Upper lobe of right lung (tissue), 1 donor: ENCODE measurements at places on chromosomes 7 and 10.
A peak's percentile ranks its signal among the peaks of the same experiment; 100 is the strongest.

DNA sequence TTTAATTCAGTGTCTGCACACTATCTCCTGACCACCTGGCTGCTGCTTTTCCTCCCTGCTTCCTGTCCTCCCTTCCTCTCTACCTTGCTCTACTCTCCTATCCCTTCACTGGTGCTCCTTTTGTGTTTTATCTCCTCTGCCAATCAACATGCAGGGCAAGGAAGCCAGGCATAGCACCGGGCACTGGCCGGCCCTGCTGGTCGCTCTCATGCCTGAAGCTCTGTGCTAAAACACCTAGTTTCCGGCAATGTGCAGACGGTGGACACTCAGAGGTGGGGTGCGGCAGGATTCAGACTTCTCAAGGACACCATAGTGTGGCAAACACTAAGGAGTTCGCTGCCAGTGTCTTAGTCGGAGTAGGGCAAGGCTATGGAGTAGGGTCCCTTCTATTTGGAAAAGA, 177.1 kb downstream of the PRKCQ start:
- DNase-seq: no peak

DNA sequence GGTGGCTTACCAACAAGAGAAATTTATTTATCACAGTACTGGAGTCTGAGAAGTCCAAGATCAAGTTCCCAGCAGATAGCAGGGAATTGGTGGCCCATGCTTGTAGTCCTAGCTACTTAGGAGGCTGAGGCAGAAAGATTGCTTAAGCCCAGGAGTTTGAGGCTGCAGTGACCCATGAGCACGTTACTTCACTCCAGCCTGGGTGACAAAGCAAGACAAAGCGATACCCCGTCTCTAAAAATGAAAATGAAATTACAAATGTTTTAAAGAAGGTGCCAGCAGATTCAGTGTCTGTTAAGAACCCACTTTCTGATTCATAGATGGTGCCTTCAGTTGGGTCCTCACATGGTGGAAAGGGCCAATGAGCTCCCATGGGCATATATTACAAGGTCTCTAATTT, 20.6 kb upstream of the ARHGAP12 start:
- DNase-seq: no peak

DNA sequence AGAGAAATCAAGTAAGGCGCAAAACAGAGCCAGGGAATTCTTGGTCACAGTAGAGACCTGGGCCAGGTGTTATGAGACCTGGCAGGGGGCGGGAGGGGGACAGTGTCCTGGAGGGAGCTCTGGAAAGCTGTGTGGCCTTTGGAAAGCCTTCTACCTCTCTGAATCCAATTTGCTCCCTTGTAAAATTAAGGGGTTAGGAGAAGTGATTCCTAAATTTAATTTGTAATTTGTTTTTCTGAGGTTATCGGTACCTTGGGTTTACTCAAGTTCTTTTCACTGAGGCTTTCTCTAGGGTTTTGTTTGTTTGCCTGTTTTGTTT, 920.8 kb downstream of the TYW1 start:
- no peak for DNase-seq

- DNase-seq: no peak
These were observed 9.3 kb upstream of the IL2RA start for GRCh38 chr10:6071181-6072175.

DNA sequence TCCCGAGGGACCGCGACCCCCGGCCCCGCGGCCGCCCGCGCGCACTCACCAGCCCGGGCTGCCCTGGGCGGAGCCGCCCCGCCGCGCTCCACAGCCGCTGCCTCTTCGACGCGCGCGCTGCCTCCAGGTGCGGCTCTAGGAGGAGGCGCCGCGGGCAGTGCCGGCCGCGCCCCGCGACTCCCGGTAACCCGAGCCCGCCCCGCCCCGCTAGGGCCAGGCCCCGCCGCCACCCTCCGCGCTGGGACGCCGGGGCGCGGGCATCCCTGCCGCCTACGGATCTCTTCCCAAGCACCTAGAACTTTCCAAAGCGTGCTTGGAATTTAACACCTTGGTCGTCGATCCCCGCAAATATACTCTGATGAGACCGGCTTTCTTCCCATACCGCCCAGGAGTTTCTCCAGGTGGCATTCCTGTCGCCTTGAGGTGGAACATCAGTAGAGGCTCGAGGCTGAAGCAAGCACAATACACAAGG, at the start of gene SLC26A5:
SLC26A5 (minus strand) TSS at position 159 of the 472 bp plus-strand sequence. CDS start 24,693 bp downstream, outside the sequence.
- peak; percentile 82 for DNase-seq

- no peak for DNase-seq
These were observed 1.1 kb upstream of the RABGEF1 start for GRCh38 chr7:66739477-66739876.

GRCh38 chr7:30433082-30433481, 45.5 kb downstream of the NOD1 start:
- DNase-seq: peak; percentile 73

DNA sequence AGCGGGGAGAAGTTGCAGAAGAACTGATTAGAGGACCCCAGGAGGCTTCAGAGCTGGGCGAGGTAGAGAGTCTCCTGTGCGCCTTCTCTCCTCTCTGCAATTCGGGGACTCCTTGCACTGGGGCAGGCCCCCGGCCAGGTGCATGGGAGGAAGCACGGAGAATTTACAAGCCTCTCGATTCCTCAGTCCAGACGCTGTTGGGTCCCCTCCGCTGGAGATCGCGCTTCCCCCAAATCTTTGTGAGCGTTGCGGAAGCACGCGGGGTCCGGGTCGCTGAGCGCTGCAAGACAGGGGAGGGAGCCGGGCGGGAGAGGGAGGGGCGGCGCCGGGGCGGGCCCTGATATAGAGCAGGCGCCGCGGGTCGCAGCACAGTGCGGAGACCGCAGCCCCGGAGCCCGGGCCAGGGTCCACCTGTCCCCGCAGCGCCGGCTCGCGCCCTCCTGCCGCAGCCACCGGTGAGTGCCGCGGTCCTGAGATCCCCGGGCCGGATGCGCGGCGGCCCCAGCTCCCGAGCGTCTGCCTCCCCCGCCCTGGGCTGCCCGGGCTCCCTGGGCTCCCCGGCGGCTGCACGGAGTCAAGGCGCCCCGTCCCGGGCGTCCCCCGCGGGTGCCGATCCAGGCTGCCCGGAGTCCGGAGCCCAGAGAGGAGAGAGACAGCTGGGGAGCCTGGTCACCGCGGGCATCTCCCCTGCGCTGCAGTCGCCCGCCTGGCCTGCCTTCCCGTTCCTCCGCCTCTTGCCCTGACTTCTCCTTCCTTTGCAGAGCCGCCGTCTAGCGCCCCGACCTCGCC, at the start of gene PLAU:
PLAU (plus strand) TSS at position 369 of the 789 bp plus-strand sequence. CDS start 424 bp downstream, outside the sequence.
- DNase-seq: peak; percentile 79

DNA sequence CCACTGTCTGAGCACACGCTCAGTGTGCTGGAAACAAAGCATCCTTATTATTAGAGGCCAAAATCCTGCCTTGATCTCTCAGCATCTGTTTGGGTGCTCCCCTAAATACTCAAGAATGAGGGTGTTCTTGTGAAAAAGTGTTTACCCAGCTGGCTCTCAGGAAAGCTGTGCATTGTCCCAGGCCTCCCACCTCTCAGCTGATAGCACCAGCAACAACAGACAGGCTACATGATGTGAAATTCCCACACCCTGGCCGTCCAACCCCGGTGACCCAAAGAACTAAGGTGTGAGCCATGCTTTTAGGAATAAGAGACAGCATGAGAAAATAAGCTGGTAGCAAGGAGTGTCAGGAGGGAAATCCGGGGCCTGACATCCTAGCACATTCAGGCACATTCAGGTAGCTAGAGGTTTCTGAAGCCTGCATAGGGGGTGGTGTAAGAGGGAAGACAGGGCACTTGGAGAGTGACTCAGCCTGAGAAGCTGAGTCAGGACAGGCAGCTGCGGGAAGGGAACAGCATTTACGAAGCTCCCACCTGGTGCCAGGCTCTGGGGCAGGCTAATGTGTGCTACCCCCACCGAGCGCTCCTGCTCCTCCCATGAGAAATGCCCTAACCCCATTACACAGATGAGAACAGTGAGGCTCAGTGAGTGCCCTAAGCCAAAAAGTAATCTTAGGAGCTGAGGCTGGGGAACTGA, 205.6 kb downstream of the GRID1 start:
- DNase-seq: peak; percentile 31

GRCh38 chr7:27150568-27151340, 1.6 kb downstream of the HOXA3 start:
- DNase-seq: peak; percentile 86

DNA sequence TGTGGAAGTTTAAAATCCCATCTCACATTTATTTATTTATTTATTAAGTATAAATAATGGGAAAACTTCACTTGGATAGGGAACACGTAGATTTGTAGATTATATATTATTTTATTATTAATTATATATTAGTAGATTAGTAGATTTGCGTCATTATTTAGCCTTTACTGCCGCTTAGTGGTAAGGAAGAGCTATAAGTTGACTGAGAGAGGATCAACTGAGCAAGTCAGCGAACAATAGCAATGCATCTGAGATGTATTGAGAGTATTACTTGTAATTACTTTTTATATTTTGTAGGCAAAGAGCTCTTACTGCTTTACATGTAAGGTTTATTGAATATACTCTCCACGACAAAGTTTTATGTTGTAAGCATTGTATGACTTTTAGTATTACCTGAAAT, 244.5 kb upstream of the ANKRD30A start:
- no peak for DNase-seq

- DNase-seq: no peak
These were observed 147.0 kb downstream of the HBP1 start for GRCh38 chr7:107315716-107316220.

DNA sequence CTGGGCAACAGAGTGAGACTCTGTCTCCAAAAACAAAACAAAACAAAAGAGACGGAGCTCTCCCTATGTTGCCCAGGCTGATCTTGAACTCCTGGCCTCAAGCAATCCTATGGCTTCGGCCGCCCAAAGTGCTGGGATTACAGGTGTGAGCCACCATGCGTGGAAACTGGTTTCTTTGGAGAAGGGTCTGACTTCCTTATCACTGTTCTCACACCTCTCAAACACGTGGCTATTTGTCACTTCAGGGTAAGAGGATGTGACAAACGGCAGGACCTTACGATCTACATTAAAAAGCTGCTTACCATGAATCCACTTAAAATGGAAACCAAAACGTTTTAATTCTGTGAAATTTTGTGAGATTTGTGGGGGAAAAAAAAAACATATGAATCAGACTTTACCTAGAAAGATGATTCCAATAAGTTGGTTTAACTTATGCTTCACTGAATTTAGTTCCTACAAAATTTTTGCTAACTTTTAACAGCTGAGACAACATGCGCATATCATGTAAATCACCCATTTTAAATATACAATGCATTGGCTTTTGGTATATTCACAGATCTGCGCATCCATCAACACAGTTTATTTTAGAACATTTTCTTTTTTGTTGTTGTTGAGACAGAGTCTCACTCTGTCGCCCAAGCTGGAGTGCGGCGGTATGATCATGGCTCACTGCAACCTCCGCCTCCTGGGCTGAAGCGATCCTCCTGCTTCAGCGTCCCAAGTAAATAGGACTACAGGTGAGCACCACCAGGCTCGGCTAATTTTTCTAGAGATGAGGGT, 18.7 kb upstream of the FOXK1 start:
- no peak for DNase-seq

- DNase-seq: no peak
These were observed 294.9 kb downstream of the FGFR2 start for GRCh38 chr10:121303287-121303890.

GRCh38 chr7:131606346-131607290, 50.2 kb upstream of the PODXL start:
- no peak for DNase-seq

- no peak for DNase-seq
These were observed 365.4 kb downstream of the SUGCT start for GRCh38 chr7:40500219-40500618.

DNA sequence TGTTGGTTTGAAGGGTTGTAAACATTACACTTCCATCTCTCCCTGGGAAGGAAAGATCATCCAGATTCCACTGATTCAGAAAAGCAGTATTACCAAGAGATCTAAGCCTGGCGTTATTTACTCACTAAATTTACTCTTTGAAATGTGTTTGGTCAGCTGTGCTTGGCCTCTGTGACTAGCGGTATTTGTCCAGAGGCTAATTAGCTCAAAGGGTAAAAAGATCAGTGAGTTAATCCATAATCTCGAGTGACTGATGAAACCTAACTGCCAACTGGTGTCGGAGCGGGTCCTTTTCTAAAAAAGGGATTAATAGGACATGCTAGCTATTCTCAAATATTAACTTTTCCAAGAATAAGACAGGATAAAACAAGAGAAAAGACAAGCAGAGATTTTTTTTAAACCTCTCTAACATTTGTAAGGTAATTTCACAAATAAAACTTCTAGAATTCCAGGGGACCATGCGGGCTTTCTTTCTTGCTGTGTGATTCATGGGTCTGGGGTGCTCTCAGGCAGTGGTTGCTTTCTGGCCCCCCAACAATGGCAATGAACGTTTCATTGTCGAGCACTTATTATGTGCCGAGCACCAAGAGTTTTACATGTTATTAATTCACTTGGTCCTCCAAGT, 247.3 kb upstream of the AOAH start:
- DNase-seq: no peak

DNA sequence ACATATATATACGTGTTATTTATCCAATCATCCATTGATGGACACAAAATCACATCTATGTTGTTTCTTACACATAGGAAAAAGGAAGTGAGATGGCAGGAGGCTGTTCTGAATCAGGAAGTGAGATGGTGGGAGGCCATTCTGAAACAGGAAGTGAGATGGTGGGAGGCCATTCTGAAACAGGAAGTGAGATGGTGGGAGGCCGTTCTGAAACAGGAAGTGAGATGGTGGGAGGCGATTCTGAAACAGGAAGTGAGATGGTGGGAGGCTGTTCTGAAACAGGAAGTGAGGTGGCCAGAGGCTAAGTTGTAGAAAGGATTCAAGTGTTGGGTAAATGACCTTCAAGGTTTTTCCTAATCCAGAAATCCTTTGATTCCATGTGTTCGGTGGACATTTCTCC, 921.5 kb downstream of the TYW1 start:
- no peak for DNase-seq

DNA sequence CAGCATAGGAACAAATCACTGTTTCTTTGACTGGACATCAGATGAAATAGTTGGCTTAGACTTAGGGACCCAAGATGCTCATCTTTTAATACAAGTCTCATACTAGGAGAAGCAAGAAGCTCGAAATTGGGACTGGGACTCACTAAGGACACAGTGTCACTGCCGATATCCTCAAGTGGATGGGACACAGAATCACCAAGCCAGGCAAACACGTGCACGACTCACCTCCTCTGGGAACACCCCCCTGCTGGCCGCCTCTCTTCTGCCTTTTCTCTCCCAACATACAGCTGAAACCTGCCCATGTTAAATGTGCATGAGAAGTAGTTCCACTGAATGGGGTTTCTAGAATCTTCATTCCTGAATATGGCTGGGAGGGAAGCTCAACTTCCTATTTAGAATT, 106.6 kb upstream of the FAM204A start:
- no peak for DNase-seq
